ENCODE measurements at places on chromosomes 16 and 17.

DNA sequence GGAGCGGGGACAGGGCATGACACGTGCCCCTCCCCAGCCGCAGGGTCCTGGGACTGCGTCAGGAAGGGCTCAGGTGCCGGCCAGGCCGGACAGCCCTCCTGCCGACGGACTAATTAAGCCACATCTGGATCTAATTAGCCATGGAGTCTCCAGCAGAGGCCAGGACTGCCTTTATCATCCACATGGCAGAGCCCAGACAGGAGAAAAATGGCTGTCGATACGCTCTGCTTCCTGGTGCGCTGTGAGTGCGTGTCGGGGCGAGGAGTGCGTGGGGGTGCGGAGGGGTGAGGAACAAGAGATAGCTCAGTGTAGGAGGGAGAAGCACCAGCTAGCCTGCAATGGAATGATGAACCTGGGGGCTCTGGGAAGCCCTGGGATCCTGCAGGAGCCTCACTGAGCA, 218.8 kb downstream of the IRF8 start:
- no peak for DNase-seq

GRCh38 chr17:41970901-41971331, 4.3 kb downstream of the CNP start:
- DNase-seq = no peak

GRCh38 chr16:62821824-62822223, 785.6 kb upstream of the CDH8 start:
- no peak for DNase-seq

DNA sequence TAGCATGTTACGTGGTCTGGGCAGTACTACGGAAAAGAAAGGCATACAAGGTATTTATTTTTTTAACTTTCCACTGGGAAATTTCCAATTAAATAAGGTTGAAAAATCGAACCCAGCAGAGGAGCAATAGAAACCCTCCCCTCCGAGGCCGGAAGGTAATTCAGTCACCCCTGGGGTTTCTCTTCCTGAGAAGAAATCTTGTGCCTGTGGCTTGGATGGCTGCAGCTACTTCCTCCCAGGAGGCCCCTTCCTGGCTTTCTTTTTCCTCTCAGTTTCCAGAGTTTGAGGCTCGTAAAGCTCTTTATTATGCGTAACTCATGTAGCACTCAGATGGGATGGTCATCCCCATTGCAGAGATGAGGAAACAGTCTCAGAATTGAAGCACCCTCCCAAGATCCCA, 140.3 kb downstream of the ASIC2 start:
- DNase-seq = no peak

GRCh38 chr17:4728124-4728523, 3.1 kb upstream of the MED11 start:
- DNase-seq = peak; percentile 67

DNA sequence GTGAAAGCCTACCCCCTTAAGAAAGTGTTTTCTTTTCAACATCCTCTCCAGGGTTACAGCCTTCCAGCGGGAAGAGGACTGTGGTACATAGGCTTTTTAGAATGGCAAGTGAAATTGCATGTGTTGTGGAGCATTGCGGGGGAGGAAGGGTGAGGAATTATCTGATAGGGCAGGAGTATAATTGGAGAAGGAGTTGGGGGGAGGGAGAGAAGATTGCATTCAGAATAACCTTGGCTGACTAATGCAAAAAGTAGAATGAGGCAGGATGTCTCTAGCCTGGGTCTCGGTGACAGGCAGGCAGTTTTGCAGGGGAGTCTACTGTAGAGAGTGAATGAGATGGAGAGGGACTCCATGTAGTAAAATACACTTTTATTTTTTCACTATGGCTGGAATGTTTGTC, 2.4 kb upstream of the CDH8 start:
- DNase-seq = no peak

GRCh38 chr17:33871720-33872540, 383.2 kb upstream of the CCL2 start:
- DNase-seq = no peak

DNA sequence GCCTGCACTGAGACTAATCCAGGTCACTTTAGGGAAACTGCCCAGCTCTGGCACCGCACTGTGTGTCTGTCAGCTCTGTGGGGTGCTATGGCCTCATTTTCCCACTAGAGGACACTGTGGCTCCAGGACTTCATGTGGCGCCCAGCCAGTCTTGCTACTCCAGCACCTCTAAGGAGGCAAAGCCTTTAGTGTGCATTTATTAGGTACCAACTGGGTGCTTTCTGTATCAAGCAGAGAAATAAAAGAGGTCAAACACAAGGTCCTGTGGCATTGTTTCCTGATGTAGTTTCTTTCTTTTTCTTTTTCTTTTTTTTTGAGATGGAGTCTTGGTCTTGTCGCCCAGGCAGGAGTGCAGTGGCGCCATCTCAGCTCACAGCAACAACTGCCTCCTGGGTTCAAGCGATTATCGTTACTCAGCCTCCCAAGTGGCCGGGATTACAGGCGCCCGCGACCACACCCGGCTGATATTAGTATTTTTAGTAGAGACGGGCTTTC, 12.5 kb upstream of the RHBDL3 start:
- peak; percentile 83 for DNase-seq

- DNase-seq = no peak
Measured at GRCh38 chr16:85833219-85833920, 33.9 kb downstream of the COX4I1 start.

GRCh38 chr16:65547772-65548446, 426.0 kb upstream of the CDH11 start:
- DNase-seq = no peak

DNA sequence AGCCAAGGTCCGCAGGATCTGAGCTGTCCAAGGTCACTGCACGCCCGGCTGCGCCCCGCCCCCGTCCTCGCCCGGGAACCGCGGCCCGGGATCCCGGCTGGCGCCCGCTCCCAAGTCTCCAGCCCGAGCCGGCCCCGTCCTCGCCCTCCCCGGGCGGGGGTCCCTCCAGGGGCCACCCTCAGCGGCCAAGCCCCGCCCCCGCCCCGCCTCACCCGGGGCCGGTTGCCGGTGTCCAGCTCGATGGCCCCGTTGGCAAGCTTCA, 216 bp downstream of the VPS9D1 start:
- peak; percentile 78 for DNase-seq

- no peak for DNase-seq
Measured at GRCh38 chr17:5468075-5468473, 708 bp downstream of the DHX33 start.

- DNase-seq = no peak
Measured at GRCh38 chr17:79272666-79273219, 198.1 kb downstream of the ENGASE start.

DNA sequence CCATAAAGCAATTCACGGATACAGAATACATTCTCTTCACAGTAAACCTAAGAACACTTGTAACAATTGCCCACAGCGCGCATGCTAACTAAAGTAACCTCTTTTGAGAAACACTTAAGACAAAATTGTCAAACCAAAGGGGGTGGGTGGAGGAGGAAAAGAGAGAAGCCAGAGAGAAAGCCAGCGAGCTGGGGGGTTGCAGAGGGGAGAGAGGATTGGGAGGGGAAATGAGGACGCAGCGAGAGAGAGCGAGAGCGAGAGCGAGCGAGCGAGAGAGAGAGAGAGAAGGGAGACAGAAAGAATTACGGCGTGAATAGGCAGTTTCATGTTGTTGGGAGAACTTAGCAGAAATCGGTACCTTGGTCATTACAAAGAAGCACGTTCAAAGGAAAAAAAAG, 1.6 kb upstream of the HOXB7 start:
- no peak for DNase-seq

Measured in adrenal gland (tissue), 19 donors.